ENCODE measurements at places on chromosomes 3 and 15.

GRCh38 chr3:97957617-97958311, 14.5 kb downstream of the RIOX2 start:
- DNase-seq: no peak

DNA sequence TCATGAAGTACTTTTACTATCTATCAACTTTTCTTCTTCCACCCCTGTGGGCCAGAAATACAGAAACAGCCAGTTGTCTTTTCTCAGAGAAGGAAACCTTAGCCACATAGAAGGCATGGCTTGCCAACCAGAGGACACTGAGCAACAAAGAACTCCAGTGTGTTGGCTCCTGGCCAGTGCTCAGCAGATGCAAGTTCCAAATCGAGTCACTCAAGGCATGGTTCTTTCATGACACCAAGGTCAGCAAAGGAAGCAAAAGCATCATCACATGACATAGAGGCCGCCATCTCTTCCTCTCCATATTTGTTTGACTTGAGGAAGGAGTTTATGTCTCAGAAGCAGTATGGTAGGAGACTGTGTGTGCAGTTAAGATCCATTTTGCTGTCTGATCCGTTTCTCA, 92.2 kb downstream of the MYLK start:
- DNase-seq: no peak

DNA sequence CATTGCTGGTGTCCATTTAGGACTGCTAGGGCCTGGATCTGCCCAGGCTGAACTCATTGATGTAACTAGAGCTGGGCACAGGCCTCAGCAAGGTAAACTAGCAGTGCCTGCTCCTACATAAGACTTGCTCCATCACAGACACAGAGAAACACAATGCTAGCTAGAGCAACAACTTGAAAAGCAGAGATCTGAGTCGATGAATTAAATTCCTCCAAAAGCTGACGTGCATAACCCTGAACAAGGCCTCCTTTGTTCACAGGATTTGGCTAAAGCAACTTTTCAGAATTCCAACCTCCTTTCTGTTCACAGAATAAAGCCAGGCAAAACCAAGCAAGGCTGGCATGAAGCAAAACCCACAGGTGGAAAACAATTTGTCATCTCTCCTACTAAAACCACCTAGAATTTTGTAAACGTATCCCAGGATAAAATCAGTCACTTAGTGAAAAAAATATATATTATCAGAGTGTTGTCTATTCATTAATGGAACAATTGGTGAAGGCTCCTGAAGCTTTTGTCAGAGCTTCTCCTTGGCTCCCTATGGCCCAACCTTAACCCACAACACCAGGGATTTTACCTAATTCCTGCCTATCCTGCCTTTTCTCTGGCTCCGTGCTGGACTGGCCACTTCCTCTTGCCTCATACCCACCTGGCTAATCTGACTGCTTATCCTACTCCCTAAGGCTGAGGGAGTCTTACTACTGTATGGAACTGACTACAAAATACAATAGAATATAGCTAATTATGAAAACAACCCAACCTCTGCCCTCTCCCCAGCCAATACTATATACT, 39.9 kb downstream of the PLCH1 start:
- DNase-seq: no peak

DNA sequence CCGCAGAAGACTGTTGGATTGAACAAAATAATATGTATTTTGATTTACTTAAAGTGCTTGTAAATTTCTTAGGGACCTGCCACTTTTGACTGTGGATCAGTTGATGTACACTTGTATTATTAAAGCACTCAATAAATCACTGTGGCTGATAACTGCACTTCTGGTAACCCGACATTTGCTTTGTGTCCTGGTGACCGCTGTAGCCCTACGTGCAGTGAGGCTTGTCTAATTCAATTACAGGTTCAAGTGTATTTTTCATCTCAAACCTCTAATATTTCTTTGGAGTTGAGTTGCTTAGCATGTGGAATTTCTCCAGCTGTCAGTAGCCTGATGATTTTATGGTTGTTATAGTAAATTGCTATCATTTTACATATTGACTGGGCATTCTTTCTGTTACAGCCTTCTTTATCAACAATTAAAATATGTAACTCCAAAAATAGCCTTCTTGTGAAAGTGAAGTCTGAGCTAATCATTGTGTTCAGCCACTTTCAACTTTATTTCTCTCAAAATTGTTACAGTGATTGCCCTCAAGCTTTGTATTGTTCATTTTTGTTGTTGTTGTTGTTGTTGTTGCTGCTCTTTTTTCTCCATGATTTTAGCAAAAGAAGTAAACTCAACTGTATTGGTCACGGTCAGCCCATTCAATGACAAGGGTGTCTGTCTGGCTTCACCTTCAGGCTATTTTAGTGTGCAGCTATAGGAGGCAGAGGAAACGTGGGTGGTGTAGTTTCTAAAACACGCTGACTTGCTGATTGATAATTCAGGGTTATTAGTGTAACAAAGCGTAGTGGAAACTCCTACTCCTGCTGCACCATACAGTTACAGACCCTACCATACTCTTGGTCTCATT, 215.1 kb upstream of the UBE2E1 start:
- no peak for DNase-seq

DNA sequence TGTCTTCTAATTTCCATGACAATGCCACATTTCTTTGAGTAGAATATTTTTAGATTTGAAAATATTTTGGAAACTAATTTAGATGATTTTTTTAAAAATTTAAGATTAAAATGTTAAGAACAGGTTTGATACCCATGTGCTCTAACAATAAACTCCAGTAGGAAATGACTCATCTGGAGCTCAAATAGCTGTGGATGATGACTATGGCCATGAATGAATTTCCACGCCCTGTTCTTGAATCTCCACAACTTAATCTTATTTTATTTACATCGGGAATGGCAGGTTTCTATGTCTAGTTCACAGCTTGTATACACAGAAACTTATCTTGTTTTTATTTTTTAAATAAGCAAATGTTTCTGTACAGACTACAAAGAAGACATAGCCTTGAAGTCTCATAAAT, 726.8 kb downstream of the NAALADL2 start:
- no peak for DNase-seq

DNA sequence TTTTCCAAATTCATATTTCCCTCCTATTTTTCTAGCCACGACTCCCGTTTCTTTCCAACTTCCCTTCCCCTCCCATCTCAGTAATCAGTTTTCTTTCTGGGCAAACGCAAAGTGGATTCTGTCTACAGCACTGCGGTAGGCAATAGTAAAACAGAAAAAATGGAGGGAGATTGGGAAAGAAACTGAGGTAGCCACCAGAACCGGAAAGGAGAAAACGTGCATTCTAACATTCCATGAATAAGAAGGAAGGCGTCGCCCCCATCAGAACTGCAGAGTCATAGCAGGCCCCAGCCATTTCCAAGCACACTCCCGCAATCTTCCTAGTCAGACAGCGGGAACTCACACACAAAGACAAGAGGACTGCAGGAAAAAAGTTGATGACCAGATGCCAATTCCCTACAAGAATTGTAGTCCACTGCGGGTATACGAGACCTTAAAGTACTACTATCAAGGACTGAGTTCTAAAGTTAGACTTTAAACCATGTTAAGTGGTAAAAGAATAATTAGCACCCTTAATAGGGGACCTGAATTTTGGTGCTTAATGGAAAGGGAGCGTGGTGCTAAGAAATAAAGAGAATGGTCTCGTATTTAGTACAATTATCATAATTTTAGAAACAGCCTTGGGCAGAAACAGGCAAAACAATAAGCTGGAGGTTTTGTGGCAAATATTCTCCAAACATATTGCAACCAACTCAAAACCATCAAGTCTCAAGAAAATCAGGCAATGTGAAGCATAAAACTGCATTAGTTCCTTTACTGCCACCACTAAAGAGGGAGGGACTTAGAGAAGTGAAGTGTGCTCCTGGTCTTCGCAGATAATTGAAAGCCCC, 1.4 kb downstream of the PFN2 start:
- peak; percentile 68 for DNase-seq

DNA sequence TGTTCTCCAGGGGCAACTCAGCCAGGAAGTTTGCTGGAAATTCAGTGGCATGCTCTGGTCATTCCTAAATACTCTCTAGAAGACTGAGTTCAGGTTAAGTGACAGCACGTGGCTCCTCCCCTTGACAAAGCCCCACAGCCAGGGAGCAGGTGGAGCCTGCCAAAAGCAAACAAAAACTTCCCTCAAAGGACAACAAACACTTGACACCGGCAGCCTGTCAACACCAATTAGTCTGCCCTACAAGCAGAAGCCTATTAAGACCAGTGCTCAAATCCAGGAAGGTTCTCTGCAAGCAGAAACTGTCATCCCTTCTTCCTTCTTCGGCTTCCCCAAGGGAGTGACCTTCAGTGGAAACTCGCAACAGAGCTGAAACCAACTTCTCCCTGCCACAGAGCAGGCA, 5.0 kb downstream of the MEX3B start:
- peak; percentile 46 for DNase-seq

DNA sequence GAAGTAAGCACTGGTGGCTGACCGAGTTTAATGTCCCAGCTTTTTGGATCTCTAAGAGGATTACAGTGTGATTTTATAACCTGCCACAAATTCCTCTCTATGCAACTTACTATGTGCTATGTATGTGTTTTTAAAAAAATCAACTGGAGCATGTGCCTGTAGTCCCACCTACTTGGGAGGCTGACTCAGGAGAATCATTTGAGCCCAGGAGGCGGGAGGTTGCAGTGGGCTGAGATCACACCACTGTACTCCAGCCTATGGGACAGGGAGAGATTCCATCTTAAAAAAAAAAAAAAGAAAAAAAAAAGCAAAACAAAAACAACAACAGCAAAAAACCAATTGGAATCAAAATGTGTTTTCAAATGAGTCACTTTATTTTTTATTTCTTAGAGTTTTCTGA, 29.6 kb downstream of the DUT start:
- DNase-seq: no peak

DNA sequence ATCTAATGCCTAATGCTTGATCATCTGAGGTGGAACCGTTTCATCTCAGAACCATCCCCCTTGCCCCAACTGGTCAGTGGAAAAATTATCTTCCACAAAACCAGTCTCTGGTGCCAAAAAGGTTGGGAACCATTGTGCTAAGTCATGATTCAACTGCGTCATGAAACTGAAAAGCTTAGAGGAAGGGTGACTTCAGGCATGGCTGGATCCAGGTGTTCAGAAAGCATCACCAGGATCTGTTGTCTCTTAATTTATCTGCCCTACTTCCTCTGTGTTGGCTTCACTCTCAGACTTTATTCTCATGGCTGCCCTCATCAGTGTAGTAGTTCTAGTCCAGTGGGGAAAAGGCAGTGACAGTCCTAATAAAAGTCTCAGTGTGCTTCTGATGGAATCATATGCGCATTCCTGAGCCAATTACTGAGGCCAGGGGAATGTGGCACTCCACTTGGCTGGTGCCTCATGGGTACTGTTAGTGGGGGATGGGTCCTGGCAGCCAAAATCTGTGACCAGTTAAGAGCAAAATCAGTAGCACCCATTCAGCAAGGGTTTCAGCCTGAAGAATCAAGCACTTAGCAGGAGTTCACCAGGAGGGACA, 110.3 kb downstream of the WNT5A start:
- no peak for DNase-seq

DNA sequence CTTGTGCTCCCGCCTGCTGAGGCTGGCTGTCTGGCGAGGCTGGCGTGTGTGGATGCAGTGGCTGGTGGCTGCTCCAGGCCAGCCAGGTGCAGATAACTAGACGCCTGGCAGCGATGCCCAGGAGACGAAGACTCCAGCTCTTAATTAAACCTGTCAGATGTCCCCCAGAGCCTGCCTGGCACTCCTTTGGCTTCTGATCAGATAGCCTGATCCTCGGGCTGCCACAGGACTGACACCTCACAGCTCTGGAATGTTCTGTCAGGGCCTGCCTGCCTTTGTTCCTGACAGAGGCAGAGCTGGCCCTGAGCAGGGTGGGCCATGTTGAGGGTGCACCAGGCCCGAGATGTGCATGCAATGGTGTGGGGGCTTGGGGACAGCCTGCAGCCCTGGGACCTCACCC, 36.5 kb downstream of the PLXNA1 start:
- DNase-seq: no peak

GRCh38 chr3:52730681-52731080, 24.8 kb downstream of the SPCS1 start:
- no peak for DNase-seq

GRCh38 chr15:50973605-50974004, 65.1 kb downstream of the AP4E1 start:
- DNase-seq: no peak

GRCh38 chr15:70091726-70092463, 5.8 kb downstream of the TLE3 start:
- DNase-seq: peak; percentile 13

DNA sequence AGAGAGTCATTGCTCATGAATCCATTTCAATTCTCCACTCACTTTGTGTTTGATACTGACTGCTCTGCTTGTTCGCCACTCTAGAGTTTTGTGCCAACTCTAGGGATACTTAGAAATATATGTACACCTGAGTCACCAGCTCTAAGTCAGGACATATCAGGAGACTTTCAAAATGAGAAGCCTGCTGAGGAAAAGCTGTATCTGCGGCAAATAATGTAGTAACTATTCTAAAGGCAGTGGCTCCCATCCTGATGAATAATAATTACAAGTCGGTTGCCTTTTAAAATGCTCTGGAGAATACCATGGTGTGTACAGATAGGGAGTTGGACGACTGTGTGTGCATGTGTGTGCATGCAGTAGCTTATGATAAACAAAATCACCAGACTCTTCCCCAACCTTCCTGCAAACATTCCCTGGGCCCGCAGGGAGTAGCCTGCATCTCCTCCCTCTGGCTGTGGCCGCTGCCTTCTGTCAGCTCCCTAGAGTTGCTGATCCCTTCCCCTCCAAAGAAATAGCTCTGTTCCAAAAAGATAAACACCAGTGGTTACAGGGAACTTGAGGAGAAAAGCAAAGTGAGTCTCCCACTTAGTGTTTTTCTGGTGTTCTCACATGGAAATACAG, 346.3 kb upstream of the UMPS start:
- DNase-seq: no peak

GRCh38 chr15:73781038-73781925, 28.1 kb upstream of the INSYN1 start:
- no peak for DNase-seq

- no peak for DNase-seq
Measured at GRCh38 chr15:82848241-82848993, 39.0 kb downstream of the WHAMM start.

DNA sequence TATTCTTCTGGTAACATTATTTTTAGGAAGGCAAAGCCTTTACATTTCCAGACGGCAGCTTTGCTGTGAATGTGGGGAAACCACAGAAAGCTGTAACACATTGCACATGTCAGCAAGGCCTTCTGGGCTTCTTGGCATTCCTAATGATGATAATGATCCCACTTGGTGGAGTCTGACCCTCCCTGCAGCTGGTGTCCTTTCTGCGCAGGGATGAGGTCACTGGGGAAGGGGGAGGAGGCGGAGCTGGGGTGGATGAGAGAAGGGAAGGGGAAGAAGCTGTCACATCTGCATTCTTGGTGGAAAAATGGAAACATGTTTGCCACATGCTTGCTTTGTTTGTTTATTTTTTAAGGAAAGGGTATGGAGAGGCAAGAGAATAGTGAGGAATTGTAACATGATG, 68.6 kb downstream of the FILIP1L start:
- DNase-seq: no peak
